ENCODE measurements at places on chromosomes 7 and 10.
A peak's percentile ranks its signal among the peaks of the same experiment; 100 is the strongest.

GRCh38 chr7:1254281-1255079 is 21.8 kb downstream of the UNCX start:
- no peak for DNase-seq

GRCh38 chr7:144820552-144820951 is 15.3 kb downstream of the TPK1 start:
- DNase-seq, result peak; percentile 46

DNA sequence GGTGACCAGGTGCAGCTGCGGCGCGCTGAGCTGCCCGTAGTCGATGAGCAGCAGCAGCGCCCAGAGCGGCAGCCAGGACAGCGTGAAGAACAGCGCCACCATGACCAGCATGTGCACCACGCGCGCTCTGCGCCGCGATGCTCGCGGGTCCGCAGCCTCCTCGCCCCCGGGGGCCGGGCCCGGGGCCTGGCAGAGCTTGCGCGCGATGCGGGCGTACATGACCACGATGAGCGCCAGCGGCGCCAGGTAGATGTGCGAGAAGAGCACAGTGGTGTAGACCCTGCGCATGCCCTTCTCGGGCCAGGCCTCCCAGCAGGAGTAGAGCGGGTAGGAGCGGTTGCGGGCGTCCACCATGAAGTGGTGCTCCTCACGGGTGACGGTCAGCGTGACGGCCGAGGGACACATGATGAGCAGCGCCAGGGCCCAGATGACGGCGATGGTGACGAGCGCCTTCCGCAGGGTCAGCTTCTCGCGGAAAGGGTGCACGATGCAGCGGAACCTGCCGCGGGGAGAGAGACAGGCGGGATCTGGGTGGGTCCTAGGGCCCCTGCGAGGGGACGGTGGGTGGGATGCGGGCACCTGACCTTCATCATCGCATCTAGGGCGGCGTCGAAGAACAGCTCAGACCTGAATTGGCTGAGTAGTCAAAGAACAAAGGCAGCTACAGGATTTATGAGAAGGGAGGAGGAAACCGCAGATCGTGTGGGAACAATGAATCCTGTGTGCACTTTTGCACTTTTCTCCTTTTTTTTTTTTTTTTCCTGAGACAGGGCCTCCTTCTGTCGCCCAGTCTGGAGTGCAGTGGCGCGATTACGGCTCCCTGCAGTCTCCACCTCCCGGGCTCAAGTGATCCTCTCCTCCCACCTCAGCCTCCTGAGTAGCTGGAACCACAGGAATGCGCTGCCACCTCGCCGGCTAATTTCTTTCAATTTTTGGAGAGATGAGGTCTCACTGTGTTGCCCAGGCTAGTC is 22.4 kb upstream of the PPA1 start:
- no peak for DNase-seq

DNA sequence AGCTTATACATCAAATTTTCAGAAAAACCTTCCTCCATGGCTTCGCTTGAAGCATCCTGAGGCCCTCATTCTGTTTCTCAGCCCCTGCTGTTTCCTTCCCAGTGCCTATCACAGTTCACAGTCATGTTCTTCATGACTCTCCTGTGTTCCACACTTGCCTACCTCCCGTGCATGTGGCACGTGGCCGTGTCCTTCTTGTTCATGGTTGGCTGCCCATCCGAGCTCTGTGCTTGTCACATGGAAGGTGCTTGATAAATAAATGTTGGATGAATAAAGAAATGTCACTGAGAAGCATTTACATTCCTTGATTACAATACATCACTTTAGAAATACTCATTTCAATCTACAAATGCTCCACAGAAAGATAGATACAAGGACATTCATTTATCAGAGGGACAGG is 23.7 kb upstream of the EGFR start:
- DNase-seq, result no peak

DNA sequence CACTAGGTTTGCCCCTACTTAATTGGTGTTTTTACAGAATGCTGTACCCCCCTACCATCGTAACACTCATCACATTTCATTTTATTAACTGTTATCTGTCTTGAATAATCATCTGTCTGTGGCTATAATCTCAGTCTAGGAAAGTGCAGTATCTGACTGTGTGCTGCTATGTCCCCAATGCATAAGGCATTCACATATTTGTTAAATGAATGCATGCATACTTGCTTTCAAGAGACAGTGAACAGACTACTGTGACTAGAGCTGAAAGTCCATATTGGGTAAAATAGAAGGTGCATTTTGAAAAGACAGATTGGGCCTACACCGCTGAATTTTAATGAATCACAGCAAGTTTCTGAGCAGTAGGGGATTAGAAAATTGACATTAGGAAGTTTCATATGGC is 112.3 kb downstream of the ARHGAP12 start:
- no peak for DNase-seq

DNA sequence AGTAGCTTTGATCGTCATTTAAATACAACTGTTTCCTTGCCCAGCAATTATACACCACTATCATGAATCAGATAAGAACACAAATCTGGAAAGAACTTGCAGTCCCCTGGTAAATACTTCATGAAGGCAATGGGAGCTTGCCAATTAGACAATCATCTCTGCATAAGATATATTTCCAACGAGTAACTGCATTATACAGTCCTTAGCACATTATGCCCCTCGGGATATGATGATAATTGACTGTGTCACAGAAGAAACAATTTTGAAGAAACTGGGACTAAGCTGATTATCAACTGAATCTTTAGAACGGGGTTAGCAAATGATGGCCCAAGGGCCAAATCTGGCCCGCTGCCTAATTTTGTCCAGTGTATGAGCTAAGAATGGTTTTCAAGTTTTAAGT is 155.7 kb downstream of the TRIL start:
- DNase-seq, result no peak

DNA sequence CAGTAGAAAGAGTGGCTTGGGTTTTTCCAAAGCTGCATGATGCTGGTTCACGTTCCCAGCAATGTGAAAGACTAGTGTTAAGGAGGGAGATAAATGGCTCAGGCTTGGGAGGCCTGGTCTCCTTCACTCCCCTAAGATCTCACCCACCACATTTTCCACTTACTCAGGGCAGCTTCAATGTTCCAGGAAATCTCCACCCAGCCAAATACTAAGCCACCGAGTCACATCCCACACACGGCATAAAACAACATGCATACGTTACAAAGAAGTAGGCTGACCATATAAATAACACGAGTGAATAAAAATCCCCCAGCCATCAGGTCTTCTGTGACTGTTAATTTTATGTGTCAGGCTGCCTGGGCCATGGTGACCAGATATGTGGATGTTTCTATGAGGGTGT is 303.5 kb downstream of the SFMBT2 start:
- no peak for DNase-seq

- no peak for DNase-seq
Measured at GRCh38 chr10:132487241-132488135, 50.1 kb upstream of the INPP5A start.

- no peak for DNase-seq
Measured at GRCh38 chr7:44750424-44750823, 1.8 kb downstream of the ZMIZ2 start.

DNA sequence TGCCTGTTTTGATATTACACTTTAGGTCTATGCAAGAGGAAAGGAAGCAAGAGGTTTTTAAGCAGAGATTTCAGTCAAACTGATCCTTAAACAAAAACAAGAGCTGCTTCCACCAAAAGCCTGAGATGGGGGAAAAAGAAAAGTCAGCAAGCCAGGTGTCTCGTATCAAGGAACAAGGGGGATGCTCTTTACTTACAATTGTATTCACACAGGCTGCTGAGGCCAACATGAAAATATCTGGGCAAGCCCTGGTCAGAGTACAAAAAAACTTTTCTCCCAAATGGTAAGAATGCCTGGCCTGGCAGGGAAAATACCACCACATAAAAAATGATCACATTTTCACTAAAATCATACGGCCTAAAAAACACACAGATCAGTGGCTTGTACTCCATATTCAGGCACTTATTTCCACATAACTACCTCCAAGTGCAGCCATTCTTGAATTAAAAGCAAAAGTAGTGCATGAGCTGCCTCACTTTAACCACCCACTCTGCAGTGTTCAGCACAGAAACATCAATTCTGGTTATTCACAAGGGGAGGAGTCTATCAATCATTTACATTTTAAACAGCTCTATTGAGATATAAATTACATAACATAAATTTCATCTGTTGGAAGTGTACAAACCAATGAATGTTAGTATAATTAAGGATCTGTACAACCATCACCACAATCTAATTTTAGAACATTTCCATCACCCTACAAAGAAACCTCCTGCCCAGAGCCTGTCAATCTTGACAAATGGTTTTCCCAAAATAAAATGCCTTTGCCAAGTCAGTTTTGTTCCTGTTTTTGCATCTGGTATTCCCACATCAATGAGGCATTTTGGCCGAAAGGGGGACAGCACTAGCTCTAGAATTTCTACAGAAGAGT is 70.2 kb downstream of the GRB10 start:
- DNase-seq, result no peak

DNA sequence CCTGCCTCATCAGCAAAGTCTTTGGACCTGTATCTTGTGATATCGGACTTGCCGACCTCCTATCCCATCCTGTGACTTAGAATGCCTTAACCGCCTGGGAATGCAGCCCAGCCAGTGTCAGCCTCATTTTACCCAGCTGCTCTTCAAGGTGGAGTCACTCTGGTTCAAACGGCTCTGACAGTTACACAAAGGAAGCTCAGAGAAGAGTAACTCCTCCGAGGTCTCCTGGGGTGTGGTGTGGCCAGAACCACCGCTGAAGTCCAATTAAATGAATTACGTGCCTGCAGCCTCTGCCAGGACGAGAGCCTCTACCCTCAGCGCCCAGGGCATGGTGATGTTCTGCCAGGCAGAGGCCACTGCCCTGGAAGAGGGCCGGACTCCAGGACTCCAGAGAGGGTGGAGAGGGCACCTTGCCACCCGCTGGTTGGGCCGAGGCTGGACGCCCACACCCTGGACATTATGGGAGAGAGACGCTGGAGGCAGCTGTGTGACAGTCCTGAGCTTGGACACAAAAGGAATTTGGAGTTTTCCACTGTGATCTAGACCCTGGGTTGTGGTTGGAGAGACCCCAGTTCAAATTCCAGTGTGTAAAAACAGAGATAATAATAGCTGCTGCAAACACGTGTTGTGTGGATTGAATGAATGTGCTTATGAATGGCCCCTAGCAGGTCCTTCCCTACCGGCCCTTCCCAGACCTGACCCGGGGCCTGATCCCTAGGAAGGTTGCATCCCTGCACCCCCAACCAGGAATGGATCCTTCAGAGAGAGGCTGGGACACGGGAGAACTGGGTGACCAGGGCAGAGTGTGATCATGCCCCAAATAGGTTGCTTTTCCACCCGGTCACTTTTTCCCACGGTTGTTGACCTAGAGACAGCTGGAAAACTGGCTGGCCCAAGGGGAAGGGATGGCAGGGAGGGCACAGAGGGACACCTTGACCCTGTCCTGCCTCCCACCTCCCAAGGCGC is 37.8 kb upstream of the FZD9 start:
- DNase-seq, result no peak

Data from CD4-positive, alpha-beta T cell treated with Interleukin-12 subunit alpha and Interleukin-12 subunit beta, for 1 hour (primary cell).